ENCODE measurements at places on chromosomes 4 and X.

DNA sequence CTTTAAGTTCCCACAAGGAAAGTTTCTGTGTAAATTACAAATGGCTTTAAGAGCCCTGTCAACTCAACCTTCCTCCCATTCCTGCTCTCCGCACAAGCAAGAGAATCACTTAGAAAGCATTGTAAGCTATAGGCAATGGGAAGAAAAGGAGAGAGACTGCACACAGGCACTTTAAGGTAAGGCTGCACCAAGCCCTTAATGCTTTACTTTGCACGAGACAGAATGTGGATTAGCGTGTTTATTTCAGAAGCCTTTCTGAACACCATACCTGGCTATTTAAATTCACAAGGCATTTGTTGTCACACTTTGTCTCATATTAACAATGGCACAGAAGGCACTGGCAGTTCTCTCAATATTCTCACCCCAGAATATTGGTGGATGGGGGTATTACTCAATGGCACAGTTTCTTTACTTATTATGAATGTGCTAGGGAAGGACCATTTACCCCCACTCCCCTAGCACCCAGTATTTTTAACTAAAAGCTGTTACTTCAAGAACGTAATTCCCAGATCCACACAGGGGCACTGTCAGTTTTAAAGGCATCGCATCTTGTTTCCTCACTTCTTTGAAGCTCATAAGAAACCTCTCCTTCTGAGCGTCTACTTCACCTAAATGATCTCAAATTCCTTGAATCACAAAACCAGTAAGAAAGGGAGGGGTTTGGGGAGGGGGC is 150.0 kb downstream of the MAML3 start:
- DNase-seq: no peak

DNA sequence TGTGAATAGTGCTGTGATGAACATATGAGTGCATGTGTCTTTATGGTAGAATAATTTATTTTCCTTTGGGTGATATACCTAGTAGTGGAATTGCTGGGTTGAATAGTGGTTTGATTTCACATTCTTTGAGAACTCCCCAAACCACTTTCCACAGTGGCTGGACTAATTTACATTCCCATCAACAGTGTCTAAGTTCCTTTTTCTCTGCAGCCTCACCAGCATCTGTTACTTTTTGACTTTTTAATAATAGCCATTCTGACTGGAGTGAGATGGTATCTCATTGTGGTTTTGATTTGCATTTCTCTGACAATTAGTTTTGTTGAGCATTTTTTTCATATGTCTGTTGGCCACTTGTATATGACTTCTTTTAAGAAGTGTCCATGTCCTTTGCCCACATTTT is 29.1 kb downstream of the JADE3 start:
- DNase-seq: no peak

GRCh38 chrX:132958091-132958703 is at the start of gene HS6ST2:
HS6ST2 (minus strand) TSS chrX:132958629.
- DNase-seq: no peak

DNA sequence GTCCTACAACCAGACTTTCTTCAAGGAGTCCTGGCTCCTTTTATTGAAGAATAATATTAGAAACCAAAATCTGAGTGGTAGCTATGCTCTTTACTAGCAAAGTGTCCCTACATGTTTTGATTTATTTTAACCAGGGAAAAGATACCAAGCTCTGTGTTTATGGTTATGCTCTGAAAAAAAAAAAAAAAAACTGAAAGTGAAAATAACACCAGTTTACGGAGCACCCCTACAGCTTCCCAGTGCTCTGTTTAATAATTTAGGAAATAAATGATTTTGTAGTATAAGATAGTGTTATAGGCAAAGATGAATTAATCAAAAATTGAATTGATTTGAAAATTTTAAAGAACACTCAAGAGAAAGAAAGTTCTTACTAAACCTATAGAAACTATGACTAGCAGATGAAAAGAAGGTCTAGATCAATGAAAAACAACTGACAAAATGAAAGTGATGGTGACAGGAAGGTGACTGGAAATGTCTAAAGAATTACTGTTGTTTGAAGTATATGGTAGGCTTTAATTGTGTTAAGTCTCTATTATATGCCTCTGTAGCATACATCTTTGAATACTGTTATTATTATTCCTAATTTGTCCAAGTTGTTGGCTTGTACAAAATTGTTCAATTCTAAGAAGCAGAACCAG is 1698.4 kb upstream of the PCDH10 start:
- DNase-seq: no peak

GRCh38 chrX:30373479-30373878 is 64.3 kb upstream of the NR0B1 start:
- no peak for DNase-seq

DNA sequence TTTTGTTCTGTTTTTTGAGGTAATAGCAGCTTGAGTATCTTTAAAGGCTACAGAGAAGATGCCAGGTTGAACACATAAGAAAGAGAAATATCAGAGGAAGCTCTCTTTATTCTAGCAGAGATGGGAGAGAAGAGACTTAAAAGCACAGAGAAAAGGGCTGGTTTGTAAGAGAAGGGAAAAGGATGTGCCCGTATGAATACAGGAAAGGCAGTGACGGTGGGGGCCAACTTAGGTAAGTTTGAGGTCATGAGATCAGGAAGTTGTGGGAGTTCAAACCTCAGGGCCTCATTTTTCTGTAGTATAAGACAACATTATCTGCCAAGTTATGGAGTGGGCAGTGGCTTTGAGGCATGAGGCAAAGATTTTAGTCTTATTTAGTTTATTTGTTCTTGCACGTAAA is 121.3 kb upstream of the S100G start:
- DNase-seq: no peak

DNA sequence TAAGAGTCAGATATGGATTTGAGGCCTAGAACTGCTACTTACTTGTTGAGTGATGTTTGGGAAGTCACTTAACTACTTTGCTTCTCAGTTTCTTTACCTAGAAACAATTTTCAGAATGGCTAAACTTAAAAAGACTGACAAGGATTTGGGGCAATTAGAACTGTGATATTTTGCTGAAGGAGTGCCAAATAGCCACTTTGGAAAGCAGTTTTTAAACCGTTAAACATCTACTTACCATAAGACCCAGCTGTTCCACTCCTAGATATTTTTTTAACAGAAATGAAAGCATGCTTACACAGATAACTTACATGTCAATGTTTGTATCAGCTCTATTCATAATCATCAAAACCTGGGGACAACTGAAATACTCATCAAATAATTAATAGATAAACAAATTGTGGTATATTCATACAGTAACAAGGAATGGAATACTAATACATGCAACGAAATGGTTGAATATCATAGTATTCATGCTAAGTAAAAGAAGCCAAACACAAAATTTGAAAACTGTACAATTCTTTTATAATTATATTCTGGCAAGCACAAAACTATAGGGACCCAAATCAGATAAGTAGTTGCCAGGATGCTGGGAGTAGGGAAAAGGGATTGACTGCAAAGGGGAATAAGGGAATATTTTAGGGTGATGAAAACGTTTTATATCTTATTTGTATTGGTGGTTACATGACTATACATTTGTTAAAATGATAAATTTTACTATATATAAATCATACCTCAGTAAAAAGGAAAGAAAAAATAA is 24.0 kb downstream of the RPA4 start:
- DNase-seq: no peak

DNA sequence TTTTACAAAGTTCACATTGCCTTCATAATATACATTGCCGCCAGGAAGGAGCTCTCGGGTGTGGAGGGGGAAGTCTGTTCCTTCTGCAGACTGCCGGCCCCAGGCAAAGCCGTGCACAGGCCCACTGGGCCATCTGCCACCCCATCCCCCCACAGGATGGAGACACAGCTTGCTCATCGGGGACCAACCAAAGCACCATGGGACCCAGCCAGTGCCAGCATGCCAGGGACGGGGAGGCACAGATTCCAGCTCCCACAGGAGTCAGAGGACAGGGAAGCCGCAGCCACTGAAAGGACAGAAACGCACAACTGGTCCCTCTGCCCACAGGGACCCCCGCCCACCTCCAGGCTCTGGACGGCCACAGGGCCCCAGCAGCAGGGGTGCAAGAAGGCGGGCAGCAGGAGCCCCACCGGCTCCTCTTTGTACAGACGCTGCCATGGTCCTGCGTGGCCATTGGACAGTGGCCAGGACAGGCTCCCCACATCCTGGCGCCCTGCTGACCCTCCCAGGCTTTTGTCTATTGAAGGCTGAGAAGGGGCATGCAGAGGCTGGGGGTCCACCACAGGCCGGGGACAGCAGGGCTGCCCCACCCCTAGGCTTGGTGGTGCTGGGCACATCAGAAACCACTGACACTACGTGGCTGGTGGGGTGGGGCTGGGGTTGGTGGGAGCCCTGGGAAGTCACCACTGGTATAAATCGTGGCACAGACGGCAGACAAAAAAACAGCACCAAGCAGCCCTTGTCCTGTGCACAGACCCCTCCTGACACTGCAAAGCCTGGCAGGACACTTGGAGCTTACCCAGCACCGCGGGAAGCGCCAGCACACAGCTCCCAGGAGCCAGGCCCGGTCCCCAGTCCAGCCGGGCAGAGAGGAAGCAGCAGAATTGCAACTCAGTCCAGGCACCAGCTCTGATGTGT is 89.0 kb downstream of the FAM53A start:
- peak; percentile 51 for DNase-seq

DNA sequence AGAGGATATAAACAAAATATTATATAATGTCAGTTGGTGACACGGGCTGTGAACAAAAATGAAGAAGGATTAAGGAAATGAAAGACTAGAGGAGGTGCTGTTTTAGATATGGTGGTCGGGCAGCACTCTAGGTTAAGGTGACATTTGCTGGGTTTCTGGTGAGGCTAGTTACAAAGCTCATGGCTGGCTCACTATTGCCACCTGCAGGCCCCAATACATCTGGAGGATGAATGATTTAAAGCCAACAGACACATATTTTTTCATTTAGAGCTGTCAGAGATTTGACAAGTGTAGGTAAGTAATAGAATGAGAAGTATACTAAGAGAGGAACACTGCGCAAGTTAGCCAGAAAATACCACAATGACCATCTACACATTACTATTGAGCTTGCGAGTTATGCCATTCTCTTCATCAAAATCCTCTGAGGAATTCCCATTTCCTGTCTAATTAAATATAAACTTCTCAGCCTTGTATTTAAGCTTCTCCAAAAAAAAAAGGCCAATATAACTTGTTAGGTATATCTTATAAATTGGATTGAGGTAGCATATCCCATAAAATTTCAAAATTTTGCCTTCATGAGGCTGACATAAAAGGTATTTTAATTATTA is 6.4 kb upstream of the FGG start:
- no peak for DNase-seq

- no peak for DNase-seq
Observed at GRCh38 chr4:173343832-173344397, 9.8 kb upstream of the HMGB2 start.

GRCh38 chrX:47613082-47613481 is 6.6 kb downstream of the SYN1 start:
- DNase-seq: no peak

GRCh38 chrX:127732709-127733108 is 319.5 kb downstream of the ACTRT1 start:
- no peak for DNase-seq

GRCh38 chrX:107522901-107523300 is 73.4 kb downstream of the FRMPD3 start:
- DNase-seq: no peak

GRCh38 chr4:88060431-88060830 is 53.0 kb downstream of the PKD2 start:
- no peak for DNase-seq

- no peak for DNase-seq
Observed at GRCh38 chrX:37454537-37455285, 105.5 kb downstream of the PRRG1 start.

Data from spleen (tissue), 13 donors.